Left ventricle myocardium superior (tissue), 1 donor: ENCODE measurements at places on chromosomes 1 and 21.

- DNase-seq = no peak
These were observed 90.3 kb downstream of the NID1 start for GRCh38 chr1:235974616-235975015.

GRCh38 chr1:214454569-214455396 lies 96.6 kb downstream of the PTPN14 start:
- DNase-seq = no peak

- no peak for DNase-seq
These were observed 89.0 kb downstream of the MIS18A start for GRCh38 chr21:32189688-32190483.

DNA sequence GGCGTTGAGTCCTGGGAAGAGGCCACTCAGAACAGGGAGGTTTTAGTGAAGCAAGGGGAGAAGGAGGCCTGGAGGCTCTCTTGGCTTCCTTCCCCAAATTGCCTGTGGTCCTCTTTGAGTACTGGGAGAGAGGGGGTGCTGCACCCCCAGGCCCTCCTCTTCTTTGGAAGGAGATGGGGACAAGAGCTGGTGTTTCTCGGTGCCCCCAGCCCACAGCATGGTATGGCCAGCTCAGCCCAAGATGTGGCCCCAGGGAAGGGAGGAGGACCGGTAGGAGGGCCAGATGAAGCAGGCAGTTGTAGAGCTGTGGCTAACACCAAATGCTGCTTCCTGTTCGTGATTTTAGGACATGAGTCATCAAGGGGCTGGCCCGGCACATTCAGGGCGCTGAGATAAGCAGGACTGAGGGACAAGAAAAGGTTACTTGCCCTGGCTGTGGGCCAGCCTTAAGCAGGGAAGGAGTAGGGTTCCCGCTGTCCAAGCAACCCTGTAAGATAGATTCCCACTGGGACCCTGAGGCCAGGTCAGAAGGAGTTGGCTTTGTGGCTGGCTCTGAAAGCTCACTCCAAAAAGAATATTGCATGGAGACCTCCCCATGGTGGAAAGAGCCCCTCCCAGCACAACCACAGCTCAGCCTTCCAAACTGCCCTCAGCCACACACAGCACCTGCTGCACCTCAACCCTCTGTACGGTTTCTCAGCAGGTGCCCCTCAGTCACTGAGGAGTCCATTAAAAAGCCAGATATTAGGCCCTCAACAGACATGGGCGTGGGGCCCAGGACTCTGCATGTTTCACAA lies 4.9 kb upstream of the TNFRSF1B start:
- DNase-seq = peak; percentile 93

- no peak for DNase-seq
These were observed 67.1 kb upstream of the IPO9 start for GRCh38 chr1:201761871-201762270.

GRCh38 chr1:218664385-218665170 lies 319.4 kb downstream of the TGFB2 start:
- no peak for DNase-seq

DNA sequence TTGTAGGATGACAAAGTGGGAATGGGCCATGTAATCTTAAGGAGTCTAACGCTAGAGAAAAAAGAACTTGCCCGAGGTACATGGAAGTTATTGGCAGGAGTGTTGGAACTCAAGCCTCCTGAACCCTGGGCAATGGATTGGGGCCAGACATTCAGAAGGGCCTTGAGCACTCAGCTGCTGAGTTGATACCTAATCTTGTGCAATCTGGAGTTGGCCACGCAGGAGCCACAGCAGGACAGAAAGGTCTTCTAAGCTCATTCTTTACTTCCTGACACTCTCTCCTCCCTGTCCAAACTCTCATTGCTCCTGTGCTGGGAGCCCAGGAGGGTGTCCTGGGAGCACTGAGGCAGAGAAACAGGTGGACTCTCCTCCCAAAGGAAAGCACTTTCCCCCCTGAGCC lies 25.1 kb upstream of the CSF1 start:
- DNase-seq = no peak

DNA sequence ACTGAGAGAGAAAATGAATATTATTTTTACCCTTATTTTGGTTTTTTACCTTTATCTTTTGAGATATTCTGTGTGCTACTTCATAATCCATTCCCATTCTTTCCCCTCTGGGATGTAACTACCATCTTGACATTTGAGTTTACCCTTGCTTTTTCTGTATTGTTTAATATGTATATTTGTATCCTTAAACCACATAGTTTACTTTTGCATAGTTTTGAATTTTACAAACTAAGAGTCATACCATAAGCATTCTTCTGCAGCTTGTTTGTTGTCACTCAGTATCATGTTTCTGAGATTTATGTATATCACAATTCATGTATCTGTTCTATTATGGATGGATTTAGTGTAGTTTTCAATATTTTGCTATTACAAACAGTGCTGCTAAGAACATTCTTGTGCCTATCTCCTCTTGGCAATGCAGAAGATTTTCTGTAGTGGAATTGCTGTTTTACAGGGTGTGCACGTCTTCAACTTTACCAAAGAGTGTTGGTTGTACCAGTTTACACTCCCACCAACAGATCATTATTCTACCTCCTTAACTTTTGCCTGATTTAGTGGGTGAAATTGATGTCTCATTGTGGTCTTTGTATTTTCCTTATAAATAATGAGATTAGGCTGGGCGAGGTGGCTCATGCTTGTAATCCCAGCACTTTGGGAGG lies 12.2 kb upstream of the AGO1 start:
- DNase-seq = no peak

DNA sequence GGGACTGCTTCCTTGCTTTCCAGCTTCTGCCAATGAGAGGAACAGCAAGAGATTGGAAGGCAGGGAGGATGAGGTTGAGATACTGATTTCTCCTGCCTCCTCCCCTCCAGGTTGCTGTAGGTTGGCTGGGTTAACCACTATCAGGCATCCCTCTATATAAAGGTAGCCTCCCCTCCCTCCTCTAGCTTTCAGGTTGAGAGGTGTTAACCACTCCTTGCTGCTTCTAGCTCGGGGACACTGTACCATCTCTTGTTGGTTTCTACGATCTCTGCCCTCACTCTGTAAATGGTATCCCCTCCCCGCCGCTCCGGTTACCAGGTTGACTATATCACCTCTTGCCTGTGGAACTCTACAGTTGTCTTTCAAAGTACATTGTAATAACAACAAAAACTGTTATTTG lies 16.7 kb downstream of the LPAR3 start:
- DNase-seq = no peak

GRCh38 chr1:13523780-13524477 lies 10.1 kb upstream of the LRRC38 start:
- no peak for DNase-seq

DNA sequence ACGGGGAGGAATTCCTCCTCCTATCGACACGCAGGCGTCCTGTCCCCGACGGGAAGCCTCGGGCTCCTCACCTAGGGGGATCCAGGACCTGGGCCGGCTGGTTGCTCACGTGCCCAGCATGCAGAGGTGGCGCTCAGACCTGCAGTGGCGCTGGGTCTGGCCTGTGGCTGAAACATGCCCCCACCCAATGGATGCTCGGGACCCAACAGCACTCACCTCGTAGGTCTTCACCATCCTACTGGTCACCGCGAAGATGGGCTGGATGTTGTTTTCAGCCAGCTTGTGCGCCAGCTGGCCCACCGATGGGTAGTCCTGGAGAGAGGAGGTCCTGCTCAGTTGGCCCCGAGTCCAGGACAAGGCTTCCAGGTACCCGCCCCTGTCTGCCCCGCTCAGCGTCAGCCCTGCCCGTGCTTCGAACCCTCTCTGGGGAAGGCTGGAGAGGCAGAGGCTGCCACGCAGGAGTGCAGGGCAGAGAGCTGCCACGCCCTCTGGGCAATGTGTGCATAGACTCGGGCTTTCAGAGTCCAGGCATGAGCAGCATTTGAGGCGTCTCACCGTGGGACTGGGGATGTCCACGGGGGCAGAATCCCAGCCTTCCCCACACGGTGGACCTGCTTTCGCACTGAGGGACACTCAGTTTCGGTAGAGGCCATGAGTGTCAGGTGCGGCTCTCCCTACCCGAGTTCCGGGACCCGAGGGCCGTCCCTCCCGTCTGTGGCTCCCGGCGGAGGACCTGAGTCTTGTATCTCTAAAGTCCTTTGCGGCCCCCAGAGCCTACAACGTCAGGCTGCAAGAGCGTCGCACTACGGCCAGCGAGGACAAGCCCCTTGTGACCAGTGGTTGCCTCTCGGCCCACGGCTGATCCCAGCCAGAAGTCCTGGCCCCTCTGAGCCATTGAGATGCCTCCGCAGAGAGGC lies 21.6 kb downstream of the ITGB2 start:
- peak; percentile 28 for DNase-seq

- DNase-seq = no peak
These were observed 63.3 kb upstream of the PTGFR start for GRCh38 chr1:78427506-78427905.

GRCh38 chr1:42793824-42794223 lies 9.0 kb downstream of the TMEM269 start:
- no peak for DNase-seq

DNA sequence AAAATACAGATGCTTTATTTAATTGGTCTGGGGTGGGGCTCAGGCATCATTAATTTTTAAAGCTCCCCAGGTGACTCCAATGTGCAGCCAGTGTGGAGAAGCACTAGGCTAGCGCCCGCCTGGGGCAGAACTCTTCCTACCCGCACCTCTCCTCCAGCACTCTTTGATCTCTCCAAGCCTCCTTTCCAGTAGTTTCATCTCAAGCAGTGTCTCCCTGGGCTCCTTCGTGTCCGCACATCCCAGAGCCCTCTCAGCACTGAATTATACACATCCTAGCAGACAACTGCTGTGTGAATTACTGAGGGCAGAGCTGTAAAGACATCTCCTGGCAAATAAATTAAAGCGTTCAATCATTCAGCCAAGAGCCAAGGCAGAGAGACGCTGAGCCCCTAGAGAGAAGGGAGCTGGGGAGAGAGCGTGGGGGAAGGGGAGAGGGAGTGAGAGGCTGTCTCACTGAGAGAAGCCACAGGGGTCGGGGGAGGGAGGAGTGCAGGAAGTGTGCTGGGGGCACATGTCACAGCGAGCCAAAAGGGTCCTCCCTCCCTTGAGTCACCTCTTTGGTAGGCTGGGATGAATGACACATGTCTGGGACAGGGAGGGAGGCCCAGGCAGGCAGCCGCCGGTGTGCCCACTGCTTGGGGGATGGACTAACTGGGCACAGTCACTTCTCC lies 21.0 kb upstream of the PARP1 start:
- DNase-seq = no peak

DNA sequence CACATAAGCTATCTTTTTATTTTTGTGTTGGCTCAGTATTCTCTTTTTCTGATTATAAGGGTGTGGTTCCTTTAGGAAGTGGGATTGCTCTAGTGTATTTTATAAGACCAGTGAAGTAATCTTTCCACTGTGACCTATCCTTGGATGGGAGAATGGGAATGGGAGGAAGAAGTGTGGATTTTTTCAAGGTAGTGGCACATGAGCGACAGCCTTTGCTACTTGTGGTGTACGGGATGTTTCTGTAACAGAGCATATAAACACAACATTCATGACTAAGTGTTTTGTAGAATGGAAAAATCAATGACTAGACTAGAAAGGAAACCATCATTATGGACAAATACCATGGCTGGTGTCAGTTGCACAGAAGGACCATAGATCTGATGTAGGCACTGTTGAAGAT lies 209.6 kb downstream of the GIPC2 start:
- no peak for DNase-seq

- no peak for DNase-seq
These were observed 14.3 kb downstream of the RNF207 start for GRCh38 chr1:6220236-6220635.

DNA sequence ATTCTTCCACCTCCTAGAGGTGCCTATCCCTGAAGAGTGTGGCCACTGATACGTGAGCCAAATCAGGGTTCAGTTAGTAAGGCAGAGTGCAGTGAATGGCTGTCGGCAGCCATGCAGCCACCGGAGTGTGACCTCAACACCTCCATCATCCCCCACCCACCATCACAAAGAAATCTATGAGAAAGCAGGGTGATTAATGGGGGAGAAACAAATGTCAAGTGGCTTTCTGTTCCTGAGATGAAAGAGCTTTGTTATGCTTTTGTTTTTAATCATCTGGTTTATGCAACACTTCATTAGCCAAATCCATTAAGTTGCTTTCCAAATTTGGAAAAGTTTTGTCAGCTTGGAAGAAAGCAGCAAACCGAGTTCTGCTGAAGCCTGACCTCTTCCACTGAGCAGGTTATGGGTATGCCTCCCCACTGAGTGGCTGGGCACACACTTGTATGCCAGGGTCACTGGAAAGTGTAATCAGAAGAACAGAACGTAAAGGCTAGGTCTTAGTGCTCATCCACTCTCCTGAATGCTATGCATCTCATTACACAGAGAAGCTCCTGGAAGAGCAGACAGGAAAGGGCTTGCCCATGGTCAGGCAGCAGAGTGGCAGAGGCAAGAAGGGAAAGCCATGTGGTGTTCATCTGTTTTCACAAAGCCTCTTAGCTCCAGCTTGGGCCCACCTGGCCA lies 57.1 kb upstream of the ATP1B1 start:
- no peak for DNase-seq

GRCh38 chr1:205583461-205584130 lies 48.2 kb downstream of the ELK4 start:
- no peak for DNase-seq

DNA sequence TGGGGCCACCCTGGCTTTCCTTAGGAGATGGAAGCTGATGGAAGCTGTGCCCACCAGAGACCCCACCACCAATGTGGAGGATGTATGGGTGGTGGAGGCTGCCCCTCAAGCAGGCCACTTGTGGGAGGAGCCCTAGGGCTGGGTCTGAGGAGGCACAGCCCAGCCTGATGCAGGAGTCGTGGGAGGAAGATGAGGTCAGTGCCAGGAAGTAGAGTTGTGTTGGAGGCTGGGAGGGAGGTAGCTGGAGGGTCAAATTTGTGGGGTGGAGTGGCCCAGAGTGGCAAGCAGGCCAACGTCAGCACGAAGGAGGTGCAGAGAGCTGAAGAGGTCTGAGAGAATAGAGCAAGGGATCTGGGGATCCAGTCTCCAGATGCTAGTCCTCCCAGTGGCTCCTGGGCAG lies 119.0 kb upstream of the USP24 start:
- DNase-seq = no peak

DNA sequence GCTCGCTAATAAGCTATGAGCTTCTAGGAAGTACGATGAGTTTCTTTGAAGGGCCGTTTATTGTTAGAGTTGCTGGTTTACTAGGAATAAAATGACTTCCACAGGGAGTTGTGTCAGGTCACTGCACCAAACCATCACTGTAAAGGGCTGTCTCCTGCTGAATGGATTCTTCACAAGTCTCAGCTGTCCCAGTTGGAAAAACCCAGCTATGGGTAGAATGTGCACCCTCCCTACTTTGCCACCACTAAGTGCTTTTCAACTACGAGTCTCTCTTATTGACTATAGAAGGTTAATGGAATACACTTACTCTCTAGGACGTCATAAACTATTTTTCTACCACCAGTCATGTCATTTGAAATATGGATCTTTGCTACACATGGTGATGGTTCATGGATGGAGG lies 94.8 kb upstream of the BMP8A start:
- no peak for DNase-seq

DNA sequence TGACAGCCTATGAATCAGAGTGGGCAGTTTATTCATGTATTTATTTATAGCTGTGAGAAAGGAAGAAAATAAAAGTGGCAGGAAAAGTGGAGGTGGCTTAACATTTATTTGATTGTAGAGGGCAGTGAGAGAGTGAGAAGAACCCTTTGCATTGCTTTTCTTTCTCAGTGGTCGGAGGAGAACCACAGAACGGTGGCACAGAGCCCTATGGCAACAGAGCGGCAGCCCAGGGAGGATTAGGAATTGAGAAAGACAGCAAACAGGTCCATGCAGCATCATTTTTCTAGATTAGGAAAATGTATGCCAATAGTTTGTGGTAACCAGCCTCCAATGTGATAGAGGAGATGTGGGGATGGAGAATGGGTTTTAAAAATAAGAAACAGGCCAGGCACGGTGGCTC lies 53.1 kb downstream of the NMNAT2 start:
- DNase-seq = no peak
